ENCODE measurements at places on chromosomes 4 and X. TPM values are rescaled to one million over a fixed set of nuclear protein-coding genes. Genes with fewer than 3 reads are reported as not detected.
A peak's percentile ranks its signal among the peaks of the same experiment; 100 is the strongest.

The CCDC120 gene
- 0.05 TPM for total RNA-seq

The SPIN2A gene
- total RNA-seq: 0.32 TPM

DNA sequence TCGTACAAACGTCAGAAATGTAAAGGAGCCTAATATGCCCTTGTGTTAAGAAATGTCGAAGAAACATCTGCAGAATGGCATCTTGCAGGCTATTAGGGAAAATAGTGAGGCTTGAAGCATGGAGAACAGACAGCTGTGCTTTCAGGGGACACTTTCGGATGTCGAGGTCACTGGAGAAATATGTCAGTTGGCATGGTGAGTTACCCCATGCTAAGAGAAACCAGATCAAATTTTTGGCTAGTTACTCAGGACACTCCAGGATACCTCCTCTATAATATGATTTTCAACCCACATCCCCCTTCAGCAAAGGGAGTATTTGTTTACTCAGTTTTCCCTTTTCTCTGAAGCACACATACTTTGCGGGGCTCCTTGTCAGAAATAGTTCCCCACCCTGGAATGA is 171.4 kb downstream of the GPC3 start:
- no peak for DNase-seq

The NEUROG2 gene
- not detected for total RNA-seq

The RAB41 gene
- not detected for total RNA-seq

GRCh38 chr4:48777739-48778138 is 2.3 kb downstream of the FRYL start:
- DNase-seq: no peak

- no peak for DNase-seq
Observed at GRCh38 chrX:134813697-134814096, 155.4 kb upstream of the PLAC1 start.

- DNase-seq: no peak
Observed at GRCh38 chrX:45667666-45668065, 467.0 kb upstream of the DIPK2B start.

- no peak for DNase-seq
Observed at GRCh38 chr4:87758270-87758669, 41.1 kb upstream of the IBSP start.

The CRMP1 gene
- not detected for total RNA-seq

The CORIN gene
- total RNA-seq: 0.21 TPM

The C4orf50 gene
- total RNA-seq: not detected

The PRSS12 gene
- total RNA-seq: 51.1 TPM

- no peak for DNase-seq
Observed at GRCh38 chrX:130714135-130714534, 188.9 kb downstream of the ENOX2 start.

The PNMA6A gene
- 0.08 TPM for total RNA-seq

- no peak for DNase-seq
Observed at GRCh38 chr4:113116414-113117357, 67.2 kb downstream of the ANK2 start.

DNA sequence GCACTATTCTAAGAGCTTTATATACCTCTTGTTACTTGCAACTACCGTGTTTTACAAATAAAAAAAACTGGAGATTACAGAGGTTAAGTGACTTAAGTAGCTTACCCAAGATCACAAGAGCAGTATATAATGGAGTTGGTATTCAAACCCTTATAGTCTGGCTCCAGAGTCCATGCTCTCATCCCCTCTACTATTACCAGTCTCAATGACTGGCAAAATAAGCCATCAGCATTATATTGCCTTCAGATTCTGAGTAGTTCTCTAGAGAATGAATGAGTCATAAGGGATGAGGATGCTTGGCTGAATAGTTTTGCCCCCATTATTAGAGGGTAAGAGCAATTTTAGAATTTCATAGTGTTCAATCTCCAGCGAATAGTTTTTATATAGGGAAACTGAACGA is 170.1 kb upstream of the ATOH1 start:
- no peak for DNase-seq

The ZDHHC15 gene
- not detected for total RNA-seq

The RNF150 gene
- total RNA-seq: 17.0 TPM

The UGT2B11 gene
- total RNA-seq: not detected

- DNase-seq: no peak
Observed at GRCh38 chr4:81806485-81806884, 334.8 kb upstream of the RASGEF1B start.

DNA sequence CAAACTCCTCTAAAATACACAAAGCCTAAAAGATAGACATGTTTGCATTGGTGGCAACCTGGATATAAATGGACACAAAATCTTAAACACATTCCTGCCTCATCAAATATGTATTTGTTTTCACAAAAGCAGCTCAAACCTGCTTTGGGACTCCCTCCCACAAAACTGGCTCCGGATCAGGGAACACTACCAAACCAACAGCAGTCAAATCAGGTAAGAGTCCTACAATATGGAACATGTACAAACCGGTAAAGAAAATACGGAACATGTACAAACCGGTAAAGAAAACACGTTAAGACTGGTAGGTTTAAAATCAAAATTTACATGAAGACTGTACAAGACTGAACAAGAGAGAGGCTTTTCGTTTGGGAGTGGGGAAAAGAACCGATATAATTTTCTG is 4.3 kb downstream of the AMTN start:
- DNase-seq: no peak

DNA sequence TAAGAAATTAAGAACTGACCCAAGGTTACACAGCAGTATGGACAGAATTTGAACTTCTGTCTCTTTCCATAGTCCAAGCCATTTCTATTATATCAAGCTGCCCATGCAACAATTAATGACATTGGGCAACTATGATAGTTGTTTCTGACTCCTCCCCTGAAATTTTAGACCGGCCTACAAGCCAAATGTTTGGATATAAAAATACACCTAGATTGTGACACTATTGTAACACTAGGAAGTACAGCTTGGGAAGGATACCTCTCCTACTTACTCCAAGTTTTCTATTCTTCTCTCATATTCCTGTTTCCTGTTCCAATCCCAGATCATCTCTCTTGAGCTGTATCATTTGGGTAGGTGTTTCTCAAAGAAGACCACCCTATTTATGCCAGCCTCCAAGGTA is 43.5 kb downstream of the RCHY1 start:
- DNase-seq: no peak

DNA sequence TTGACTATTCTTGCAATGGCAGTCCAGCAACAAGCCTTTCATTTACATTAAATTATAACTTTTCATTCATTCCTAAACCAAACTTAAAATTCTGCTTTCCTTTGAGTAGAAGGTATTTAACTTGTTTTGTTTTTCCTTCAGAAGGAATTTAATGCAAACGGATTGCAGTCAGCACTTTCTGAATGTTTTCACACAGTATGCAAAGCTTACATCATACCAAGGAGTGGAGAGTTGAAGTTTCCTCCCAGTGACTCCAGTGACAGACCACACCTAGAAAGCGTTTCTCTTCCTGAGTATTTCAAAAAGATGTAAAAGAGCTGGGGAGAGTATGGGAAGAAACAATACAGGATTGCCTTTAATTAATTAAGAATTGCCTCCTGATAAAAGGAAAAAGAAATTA is 8.1 kb downstream of the EPGN start:
- DNase-seq: no peak

DNA sequence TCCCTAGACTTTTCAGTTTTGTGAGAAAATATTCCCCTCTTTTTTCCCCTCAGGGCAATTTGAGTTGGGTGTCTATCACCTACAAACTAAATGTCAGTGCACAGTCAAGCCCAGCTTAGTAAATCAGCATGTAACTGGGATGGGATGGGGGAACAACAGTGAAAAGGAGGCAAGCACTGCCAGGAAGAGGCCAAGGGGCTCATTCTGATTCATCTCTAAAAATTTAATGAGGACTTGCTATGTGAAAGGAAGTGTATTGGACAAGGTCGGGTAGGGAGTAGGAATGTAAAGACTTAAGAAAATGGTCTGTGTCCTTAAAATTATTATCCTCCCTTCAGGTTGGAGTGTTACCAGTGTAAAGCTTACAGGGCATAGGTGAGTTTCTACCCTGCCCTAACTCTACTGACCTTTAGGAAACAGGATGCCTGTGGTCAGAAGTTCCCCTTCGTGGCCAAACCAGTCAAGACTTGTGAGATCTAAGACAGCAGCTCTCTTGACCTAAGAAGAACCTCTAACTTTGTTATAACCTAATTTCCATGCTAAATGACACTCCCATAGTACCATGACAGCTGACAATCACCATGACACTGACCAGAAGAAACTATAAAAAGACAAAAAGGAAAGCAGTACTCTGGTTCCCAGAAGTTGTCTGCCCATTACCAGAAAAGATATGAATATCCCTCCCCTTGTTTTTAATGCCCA is 194.4 kb upstream of the LDB2 start:
- no peak for DNase-seq

- no peak for DNase-seq
Observed at GRCh38 chr4:8513931-8514330, 66.3 kb upstream of the GPR78 start.

GRCh38 chrX:130716781-130717413 is 186.1 kb downstream of the ENOX2 start:
- no peak for DNase-seq

- DNase-seq: peak; percentile 11
Observed at GRCh38 chr4:38449506-38450174, 214.4 kb upstream of the KLF3 start.

The HDX gene
- 1.9 TPM for total RNA-seq

DNA sequence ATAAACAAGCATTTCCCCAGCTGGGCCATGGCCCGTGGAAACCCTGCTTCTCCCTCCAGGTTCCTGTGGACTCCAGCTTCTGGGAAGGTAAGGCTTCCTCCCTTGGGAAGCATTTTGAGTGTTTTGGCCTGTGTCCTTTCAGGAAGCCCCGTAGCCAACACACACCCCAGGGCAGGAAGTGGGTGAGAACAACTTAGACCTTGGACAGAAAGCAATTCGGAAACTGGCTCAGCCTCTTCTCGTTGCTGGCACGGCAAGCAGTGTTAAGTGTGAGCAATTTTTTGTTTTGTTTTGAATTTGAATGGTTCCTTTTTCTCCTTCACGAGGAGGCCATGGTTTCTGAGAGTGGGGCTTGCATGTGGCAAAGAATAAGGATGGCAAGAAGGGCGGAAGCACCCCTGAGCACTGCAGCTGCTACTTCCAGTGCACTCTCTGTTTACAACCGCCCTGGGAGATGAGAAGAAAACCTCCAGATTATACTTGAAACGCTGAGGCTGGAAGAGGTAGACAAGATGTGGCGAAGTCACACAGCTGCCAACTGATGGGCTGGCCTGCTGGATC is 14.1 kb upstream of the CYTL1 start:
- DNase-seq: no peak

DNA sequence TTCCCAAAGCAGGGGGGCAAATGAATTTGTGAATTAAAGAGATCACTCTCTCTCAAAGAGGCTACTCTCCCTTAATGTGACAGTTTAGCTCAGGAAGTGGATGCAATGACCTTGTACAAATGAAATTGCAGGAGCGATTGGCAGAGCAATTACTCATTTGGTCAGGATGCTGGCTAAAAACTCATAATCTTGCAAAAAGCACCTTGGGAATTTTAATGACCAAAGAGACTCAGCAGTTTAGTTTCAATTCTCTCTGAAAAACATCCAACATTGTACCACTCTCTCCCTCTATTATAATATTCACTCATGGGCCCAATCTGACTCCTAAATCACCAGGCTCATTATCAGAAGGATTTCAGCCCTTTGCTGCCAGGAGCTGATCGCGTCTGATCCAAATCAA is 26.1 kb downstream of the PDGFC start:
- peak; percentile 59 for DNase-seq

- peak; percentile 23 for DNase-seq
Observed at GRCh38 chrX:100994352-100995281, 25.1 kb downstream of the ARL13A start.

GRCh38 chrX:129836827-129837226 is 6.9 kb downstream of the ZDHHC9 start:
- no peak for DNase-seq

DNA sequence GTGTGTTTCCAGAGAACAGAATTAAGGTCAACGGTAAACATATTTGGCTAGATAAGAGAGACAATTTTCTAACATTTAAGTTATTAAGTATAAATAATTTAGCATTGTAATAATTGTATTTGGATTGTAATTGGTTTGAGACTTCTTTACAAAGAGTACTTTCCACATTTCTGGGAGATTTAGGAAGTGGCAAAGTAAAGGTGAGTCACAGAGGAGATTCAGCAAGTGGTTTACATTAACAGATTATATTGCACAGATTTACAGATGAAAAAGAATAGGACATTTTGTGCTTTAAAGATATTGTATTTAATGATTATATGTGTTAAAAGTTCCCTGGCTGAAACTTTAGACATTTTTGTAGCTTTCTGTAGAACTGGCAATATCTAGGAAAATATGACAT is 584.4 kb upstream of the AADAT start:
- DNase-seq: no peak

- DNase-seq: peak; percentile 67
Observed at GRCh38 chrX:130079824-130080406, 30.4 kb downstream of the ELF4 start.

- DNase-seq: no peak
Observed at GRCh38 chr4:56052481-56052880, 103.7 kb downstream of the CEP135 start.

The FHIP1A gene
- total RNA-seq: 0.47 TPM

DNA sequence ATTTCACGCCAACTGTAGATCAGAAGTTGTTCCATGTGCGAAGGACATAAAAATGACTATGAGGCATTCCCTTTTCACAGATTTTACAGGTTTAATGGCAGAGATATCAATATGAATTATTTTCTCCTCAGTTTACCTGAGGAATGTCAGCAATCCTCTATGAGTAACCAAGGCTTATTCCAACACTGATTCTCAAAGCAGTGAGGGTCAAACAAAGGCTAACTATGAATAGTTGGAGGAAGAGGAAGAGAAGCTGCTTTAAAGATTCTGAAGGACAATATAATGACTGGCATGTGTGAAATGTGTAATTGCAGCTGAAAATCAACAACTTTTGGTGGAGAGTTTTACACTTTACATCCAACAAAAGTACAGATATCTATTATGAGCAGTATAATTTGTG is 29.1 kb downstream of the NAF1 start:
- no peak for DNase-seq

- no peak for DNase-seq
Observed at GRCh38 chr4:113741956-113742355, 19.6 kb downstream of the CAMK2D start.

GRCh38 chrX:19443869-19444526 is 71.3 kb downstream of the MAP3K15 start:
- DNase-seq: no peak

GRCh38 chrX:21885568-21885967 is 29.8 kb downstream of the YY2 start:
- DNase-seq: peak; percentile 4

DNA sequence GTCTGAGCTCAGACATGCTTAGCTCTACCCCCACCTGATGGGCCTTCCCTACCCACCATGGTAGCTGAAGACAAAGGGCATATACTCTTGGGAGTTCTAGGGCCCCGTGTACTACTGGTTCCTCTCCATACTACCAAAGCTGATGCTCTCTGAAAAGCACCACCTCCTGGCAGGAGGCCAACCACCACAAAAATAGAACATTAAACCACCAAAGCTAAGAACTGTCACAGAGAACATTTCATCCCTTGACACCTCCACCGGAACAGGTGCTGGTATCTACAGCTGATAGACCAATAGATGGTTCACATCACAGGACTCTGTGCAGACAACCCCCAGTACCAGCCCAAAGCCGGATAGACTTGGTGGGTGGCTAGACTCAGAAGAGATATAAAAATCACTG is 13.4 kb downstream of the EDA2R start:
- no peak for DNase-seq
